ENCODE measurements at places on chromosomes 6 and 20.
A peak's percentile ranks its signal among the peaks of the same experiment; 100 is the strongest.

DNA sequence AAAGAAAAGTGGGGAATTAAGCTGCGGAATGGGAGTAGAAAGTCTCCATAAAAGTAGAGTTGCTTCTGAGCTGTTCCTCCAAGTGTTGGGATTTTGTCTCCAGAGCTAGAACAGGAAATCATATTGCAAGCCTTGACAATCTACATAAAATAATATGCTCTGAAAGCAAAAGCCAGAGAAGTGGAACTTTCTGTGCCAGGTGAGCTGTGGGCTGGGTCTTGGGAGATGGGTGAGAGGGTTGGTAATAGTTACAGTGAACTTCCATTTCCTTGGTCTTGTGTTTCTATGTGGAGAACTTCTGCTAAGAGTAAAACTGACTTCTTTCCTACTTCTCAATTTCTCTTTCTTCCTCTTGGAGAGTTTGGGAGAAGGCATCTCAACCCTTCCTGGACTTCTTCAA is 6.3 kb upstream of the HMGN4 start:
- DNase-seq: no peak

DNA sequence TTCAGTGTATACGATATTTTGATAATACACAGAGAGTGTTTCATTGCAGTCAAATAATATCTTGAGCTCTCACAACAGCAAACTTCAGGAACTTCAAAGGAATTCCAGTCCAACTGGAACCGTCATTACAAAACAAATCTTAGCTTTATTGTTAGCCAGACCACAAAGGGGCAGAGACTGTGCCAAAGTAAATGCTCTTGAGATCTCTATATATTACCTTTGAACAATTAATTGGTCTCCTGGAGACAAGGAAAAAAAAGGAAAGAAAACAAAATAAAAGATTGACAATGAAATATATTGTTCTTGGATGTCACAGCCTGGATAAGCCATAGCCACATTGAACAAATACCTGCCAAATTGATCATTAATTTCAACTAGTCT is 70.0 kb downstream of the FOXC1 start:
- no peak for DNase-seq

- DNase-seq: no peak
Measured at GRCh38 chr6:11705483-11705882, 73.1 kb downstream of the ADTRP start.

GRCh38 chr6:43953794-43954310 is 173.4 kb downstream of the MRPL14 start:
- peak; percentile 14 for DNase-seq

- no peak for DNase-seq
Measured at GRCh38 chr6:26362836-26363220, 2.2 kb upstream of the BTN3A2 start.

GRCh38 chr6:150517175-150517574 is 82.5 kb upstream of the PLEKHG1 start:
- peak; percentile 15 for DNase-seq

- no peak for DNase-seq
Measured at GRCh38 chr6:52643158-52643557, 27.8 kb upstream of the TMEM14A start.

GRCh38 chr6:140202964-140203515 is 828.6 kb upstream of the CITED2 start:
- DNase-seq: no peak

GRCh38 chr6:106273087-106273486 is 52.5 kb downstream of the ATG5 start:
- no peak for DNase-seq

DNA sequence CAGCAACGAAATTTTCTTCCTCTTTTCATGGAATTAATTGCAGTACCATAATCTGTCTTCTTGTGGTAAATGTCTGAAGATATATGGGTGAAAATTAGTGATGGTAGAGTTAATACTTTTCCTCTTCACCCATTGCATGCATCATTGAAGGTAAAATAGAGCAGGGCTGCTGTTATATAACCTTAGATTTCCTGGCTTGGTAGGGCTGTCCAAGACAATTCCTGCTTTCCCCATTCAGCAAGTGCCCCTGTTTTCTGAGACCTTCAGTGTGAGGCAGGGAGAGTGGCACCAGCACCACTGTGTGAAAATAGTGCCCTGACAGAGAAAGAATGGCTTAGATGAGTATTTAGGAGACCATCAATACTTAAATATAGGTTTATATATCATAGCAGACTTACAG is 202.0 kb downstream of the ZFAND3 start:
- no peak for DNase-seq

- peak; percentile 86 for DNase-seq
Measured at GRCh38 chr6:134640975-134641429, 308.9 kb downstream of the ALDH8A1 start.

- DNase-seq: peak; percentile 38
Measured at GRCh38 chr6:33815854-33816253, 12.1 kb upstream of the MLN start.

DNA sequence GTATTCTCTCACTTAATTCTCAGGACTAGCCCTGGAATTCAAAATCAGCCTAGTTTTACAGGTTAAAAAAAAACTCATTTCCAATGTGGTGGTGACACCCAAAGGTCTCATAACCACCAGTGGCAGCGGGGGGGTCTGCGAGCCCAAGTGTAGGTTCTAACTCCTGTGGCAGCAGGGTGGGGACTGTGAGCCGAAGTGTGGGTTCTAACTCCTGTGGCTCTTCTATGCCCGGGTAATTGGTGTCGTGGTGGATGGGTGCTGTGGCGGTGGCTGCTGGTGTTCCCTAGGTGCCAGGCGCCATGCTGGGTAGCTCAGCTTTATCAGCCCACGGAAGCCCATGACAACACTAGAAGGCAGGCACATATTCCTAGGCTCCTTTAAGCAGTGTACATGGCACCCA is 4.9 kb upstream of the ANKRD60 start:
- DNase-seq: no peak

DNA sequence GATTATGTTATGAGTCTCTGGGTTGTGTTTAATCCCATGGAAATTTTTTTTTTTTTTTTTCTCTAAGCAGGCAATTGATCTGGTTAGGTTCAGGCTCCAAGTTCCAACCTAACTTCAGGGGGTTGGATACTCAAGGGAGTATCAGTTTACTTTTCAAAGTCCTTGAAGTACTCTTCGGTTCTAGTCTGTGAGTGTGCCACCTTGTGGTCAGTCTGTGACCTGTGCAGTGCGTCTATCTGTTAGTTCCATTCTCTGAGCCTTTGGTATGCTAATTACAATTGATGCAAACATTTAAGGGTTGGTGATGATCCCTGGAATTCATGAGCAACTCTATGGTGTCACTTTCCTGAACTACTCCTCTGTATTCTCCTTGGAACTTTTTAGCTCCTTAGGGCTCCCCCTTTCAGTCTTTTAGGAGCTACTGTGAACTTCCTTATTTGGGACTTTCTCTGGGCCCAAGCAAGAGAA is 342.0 kb downstream of the SOX4 start:
- peak; percentile 48 for DNase-seq

DNA sequence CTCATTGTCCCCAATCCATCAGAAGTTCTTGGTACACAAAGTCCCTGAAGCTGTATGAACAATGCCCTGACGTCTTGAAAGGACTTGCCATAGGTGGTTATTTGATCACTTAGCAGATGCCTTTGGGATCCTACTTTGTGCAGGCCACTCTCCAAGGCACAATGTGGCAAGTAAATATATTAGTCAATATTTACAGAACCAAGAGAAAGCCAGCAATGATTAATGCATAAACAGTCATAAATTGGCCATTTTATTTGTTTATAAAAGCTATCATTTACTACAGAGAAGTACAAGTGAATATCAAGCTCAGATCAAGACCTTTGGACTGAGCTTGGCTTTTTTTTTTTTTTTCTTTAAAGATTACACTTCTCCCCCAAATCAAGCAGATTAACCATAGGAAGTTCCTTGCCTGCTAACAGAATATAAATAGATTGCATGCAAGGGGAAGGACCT is 161.8 kb downstream of the MTHFD1L start:
- no peak for DNase-seq

DNA sequence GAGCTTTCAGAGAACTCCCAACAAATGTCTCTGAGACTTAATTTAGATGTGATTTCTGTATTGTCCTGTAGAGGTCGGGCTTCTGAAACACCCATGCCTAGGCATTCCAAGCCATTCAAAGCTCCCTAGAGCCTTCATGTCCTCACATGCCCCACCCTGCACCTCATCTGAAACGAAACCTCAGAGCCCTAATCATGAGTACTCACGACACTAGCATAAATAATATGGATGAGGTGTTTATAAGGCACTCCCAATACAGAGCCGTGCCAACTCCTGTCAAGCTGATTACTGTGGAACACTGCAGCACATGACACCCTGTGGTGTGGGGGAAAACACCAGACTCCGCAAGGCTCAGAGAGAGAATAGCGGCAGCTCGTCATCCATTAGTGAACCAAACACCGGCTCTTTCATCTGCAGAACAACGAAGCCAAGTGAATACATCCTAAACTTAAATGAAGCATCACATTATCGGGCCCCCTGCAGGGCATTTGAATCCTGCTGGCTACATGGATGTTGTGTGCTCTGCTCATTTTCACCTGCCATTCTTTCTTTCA is 83.8 kb downstream of the FNDC1 start:
- peak; percentile 3 for DNase-seq

- DNase-seq: no peak
Measured at GRCh38 chr6:28303570-28303969, 22.2 kb downstream of the PGBD1 start.

DNA sequence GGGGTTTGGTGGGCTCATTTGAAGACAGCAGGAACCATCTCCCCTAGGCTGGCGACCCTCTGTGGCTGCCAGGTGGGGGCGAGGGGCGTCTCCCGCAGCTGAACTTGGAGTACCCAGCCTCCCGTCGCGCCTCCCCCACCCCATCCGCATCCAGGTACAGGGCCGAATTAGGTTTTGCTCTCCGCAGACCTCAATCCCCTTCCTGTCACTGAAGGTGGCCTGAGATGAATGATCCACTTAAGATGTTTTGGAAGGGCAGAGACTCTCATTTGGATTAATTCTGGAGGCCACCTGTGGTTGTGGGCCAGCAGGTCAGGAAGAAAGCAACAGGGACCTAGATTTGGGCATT is 493 bp downstream of the CD83 start:
- no peak for DNase-seq

DNA sequence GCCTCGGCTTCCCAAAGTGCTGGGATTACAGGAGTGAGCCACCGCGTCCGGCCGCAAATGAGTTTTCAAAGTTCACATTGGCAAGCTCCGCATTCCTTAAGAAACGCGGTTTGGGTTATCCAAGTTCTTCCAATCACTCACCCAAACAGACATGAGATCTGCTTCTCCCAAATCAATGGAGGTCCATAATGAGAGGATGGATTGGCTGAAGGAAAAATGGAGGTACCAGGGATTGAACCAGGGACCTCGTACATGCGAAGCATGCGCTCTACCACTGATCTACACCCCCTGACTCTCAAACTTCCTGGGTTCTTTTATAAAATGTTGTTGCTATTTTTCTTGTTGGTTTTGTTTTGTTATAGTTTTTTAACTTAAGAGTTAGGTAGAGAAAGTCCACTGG is 170.0 kb downstream of the GPX5 start:
- DNase-seq: no peak

GRCh38 chr6:66126358-66126757 is 419.3 kb upstream of the EYS start:
- no peak for DNase-seq

DNA sequence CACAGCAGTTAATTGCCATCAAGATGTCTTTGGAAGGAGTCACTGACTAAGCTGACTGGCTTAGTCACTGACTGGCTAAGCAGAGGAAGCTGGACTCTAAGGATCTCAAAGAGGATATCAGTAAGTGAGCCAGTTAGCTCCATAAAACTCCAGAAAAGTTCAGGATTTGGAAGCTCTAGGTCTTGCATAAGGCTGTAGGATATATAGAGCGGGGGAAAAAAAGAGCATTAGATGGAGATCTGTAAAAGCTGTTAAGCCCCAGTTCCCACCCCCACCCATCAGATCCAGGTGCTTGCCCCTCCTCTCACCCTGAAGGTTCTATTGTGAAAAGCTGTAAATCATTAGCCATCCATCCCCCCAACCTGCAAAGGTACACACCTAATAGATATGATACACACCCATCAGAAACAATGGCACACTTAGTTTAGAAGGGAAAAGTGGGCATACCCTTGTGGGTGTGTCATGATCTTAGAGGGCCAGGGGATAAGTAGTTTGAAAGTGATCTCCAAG is 32.2 kb downstream of the CARMIL1 start:
- DNase-seq: no peak

DNA sequence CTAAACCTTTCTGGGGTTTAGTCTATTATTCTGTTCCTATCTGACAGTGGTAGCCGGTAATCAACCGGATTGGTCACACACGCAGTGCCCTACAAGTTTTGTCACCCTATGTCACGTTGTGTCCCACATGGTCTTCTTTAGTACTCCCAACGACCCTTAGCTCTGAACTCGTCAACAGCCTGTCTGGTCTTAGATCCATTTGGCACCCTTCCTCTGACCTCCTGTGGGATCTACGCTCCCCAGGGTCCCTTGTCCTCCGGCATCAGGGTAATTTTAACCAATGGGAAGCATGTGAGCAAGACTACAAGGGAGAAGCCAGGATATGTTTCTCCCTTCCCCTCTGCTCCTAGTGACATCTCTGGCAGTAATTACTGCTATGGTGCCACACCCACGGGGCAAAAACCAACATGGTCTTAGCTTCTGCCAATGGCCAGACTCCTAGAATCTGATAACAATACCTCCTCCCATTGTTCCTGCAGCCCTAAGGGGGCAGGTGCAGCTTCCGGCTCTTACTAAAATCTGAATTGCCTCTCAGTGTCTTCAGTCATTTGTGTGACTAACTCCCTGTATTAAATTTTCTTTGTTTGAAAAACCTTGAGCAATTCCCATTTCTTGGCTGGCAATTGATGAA is 56.6 kb downstream of the MAFB start:
- DNase-seq: no peak

DNA sequence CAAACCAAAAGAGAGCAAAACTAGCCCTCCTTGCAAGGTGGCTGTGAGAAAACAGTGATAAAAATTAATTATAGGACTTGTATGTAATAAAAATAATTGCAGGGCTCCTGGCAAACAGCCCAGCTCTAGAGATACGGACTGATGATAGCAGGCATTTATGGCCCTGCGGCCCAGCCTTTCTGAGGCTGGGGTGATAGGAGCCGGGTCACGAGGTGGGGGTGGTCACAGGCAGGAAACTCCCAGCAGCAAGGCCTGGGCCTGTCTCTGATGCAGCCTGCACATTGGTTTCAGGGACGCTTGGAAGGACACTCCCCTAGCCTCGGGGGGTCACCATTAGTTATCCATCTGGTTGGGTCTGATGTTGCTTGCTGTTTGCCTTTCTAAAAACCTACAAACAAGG is 18.7 kb upstream of the TTPAL start:
- no peak for DNase-seq

DNA sequence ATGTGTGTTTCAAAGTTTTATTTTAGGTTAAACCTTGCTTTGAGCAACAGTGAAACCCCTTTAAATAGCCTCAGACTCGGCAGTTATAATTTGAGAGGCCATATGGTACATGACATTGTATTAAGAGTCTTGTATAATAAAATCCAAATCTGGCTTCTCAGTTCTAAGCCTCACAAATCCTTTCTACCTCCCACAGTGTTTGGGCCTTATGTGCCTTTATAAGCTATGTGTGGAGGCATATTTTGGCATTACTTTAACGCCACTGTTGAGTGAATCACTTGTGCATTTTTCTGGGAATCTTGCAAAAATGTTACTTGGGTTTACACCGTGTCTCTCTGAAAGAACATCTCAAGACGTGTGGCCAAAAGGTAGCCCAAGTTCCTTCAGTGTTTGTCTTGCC is 152.4 kb downstream of the COL9A1 start:
- DNase-seq: no peak

- no peak for DNase-seq
Measured at GRCh38 chr6:52454556-52454955, 34.4 kb downstream of the EFHC1 start.

- DNase-seq: no peak
Measured at GRCh38 chr20:15767586-15767985, 805.7 kb downstream of the KIF16B start.

All from activated CD8-positive, alpha-beta T cell treated with anti-CD3 and anti-CD28 coated beads for 36 hours (primary cell).